ENCODE measurements at places on chromosomes 1 and 21. TPM values are rescaled to one million over a fixed set of nuclear protein-coding genes. Genes with fewer than 3 reads are reported as not detected.
A peak's percentile ranks its signal among the peaks of the same experiment; 100 is the strongest.

DNA sequence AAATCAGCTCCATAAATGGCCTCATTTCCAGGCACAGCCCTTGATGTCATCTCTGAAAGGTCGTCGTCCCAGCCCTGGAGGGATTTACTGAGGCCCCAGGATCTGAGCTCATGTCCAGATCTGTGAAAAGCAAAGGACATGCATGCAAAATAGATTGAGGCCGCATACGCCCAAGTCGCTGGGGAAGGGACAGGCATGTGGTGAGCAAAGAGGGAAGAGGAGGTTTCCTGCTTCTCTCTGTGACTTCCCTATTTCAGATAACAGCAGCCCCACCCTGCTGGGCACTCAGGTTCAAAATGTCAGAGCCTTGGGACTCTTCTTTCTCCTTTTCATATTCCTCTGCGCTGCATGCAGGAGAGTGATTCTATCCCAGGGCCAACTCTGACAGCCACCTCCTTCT, 197.2 kb downstream of the ADSS2 start:
- no peak for DNase-seq

- no peak for DNase-seq
These were observed 16.4 kb downstream of the EPHA2 start for GRCh38 chr1:16139473-16139962.

GRCh38 chr1:63885899-63886298, 112.1 kb downstream of the ROR1 start:
- DNase-seq, result no peak

- DNase-seq, result no peak
These were observed 1265.9 kb downstream of the BRINP3 start for GRCh38 chr1:189211742-189212141.

- DNase-seq, result no peak
These were observed 206.8 kb downstream of the ZNF326 start for GRCh38 chr1:90201467-90202358.

DNA sequence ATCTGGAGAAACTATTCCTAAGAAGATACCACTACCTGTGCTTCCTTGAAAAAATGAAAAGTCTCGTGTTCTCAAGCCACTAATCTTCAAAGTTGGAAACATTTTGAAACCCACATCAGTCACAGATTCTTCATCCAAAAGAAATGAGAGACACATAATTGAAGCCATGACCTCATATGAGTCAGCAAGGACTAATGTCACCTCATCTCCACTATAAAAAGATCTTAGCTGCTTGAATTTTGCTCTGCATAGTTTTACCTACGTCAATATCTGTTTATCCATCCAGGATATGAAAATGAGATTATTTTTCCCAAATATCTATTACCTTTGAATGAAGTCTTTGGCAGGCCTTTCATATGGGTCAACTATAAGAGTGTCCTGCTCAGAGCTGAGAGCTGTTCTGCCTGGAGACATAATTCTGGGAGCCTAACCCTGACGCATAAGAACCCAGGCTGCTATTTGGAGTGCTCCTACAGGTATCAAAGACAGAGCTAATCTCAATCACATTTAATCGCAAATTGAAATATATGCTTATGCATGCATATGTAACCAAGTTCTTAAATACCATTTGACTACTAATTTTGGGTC, 312.5 kb upstream of the PKN2 start:
- DNase-seq, result no peak

DNA sequence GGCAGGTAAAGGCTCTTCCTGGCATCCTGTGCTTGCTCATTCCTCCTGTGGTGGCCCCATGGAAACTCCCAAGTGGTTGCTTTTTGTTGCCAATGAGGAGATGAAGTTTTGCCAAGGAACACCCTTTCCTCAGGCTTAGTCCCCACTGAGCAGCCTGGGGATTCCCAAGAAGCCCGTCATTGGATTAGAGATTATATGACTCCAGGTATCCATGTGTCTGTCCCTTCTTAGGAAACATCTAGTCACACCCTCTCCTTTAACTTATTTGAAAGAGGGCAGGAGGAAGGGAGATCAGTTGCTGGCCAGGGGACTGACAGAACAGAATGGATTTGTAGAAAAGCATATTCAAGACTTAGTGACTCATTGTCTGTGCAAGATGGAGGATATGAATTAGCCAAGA, 3.8 kb upstream of the LCE3A start:
- DNase-seq, result no peak

DNA sequence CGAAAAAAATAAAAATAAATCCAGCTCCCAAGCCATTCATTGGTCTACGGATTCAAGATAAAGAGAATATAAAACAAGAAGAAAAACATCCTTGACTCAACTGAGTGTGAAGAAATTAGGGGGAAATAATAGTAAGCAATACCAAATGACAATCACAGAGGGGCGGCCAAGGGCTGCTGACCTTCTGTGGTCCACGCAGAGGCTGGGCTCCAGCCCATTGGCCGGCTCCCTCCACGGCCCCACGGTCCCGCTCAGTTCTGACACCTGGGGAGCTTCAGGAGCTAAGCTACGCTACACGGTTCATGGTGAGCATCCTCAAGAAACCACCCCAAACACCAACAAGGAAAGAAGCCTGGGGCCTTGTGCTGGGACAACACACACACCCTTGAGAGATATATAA, 400 bp upstream of the KRTAP10-12 start:
- peak; percentile 21 for DNase-seq

DNA sequence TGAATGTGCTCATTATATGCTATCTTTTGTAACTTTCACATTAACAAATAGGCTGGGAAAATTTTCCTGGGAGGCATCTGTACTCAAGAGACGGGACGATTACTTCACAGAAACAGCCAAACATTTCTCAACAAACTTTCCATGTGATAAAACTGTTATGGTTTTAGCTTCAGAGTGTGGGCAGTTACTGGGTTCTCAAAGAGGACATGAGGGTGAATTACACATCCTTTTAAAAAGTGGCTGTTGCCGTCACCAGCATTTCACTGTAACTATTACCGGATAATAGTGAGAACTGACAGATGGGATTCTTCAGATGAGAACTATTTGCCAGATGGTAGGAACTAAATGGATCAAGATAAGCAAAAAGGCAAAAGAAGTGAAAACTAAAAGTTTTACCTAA, 109.1 kb downstream of the APP start:
- DNase-seq, result no peak

DNA sequence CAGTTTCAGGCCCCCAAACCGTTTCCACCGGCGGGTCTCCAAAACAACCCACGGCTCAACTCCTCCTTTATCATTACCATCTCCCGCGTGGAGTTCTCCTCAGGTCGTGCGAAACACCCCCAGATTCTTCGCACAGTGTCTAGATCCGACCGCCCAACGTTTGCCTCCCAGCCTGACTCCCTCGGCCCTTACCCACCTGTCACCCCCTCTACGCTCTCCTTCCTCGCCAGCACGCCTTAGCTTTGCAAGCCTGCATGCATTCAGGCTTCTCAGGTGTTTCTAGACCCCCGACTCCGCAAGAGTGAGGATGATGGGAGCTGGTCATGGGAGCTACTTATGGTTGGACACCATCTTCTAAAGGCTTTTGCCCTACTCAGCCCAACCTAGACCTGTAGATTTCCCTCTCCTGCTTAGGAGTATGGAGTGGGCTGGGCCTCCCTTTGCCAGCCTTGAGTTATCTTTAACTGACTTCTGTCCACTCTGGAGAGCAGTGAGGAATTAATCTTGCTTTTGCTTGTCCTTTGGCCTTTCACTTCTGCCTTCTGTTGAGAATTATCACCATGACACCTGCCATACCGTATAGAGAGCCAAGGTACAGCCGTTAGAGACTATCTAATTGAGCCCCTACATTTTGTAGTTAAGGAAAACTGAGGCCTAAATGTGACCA, 865 bp downstream of the ATP5IF1 start:
- peak; percentile 20 for DNase-seq

GRCh38 chr1:212111536-212111935, 76.0 kb downstream of the DTL start:
- no peak for DNase-seq

DNA sequence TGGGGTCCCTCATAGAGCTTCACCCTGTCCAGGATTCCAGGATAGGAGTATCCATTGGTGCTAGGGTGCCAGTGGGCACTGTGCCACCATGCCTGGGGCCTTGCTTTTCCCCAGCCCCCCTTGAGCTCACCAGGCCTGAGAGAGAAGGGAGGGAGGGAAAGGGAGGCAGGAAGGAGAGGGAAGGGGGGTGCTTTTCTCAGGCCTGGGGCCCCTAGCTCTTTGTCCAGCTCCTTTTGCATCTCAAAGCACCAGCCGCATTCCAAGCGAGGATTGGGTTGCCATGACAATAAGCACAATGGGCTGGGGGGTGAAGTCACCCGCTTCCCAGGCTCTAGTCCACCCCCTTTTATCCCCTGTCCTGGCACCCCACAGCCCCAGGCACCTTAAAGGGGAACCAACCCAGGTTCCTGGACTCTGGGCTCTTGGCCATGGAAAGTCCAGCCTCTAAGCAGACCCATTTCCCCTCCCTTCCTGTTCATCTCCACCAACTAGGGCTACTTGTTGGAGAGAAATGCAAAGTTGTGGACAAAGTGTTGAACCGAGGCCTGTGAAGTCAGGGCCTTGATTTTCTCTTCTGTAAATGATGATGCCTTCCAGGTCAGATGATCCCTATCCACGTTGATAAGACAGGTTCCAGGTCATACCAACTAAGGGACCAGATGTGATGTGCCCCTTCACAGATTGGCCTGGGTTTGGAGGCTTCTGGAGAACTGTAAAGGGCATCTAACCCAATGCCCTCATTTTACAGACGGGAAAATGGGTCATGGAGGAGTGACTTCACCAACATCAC, 11.4 kb downstream of the THBS3 start:
- DNase-seq, result no peak

GRCh38 chr1:175191659-175192058, 917 bp downstream of the KIAA0040 start:
- DNase-seq, result no peak

- no peak for DNase-seq
These were observed 177.3 kb upstream of the PTBP2 start for GRCh38 chr1:96544051-96544830.

DNA sequence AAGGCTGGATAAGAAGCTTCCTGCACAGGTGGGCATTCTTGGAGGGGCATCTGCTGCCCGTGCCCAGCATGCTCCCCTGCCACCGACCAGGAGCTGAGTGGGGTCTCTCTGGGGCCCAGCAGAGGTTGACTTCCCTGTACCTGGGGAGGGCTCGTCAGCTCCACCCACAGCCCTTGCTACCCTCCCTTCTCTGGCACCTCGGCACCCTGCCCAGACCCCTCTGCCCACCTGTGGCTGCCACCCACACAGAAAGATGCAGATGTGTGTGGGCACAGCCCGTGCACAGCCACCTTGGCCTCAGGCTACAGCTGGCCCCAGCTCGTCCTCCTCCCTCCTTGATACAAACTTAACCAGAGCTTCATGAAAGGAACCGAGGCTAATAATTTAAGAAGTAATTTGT, 241.2 kb upstream of the VAMP3 start:
- DNase-seq, result no peak

DNA sequence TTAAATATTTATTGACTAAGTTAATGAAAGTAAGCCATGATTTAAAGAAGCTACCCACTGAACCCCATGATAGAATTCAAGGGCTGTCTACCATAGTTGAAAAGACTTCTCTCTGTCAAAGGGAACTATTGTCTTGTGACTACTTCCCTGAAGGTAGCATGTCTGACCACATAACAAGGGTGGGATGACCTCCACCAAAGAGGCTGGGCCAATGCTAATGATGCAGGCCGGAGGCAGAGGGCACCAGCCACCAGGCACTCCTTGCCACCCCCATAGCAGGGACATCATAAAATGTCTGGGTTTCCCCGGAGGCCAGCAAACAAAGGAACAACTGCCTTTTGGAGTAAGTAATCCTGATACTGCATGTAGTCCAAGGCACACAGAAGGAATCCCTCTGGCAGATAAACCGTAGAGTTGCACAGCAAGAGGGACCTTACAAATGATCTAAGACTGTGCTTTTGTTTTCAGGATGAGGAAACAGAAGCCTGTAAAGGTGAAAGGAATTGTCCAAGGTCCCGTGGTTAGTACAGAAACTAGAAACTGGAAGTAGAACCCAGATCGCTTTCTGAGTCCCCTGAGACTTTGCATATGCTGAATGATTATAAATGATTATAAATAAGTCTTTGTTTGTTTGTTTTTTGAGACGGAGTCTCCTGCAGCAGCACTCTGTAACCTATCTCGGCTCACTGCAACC, 33.5 kb upstream of the ITPKB start:
- no peak for DNase-seq

DNA sequence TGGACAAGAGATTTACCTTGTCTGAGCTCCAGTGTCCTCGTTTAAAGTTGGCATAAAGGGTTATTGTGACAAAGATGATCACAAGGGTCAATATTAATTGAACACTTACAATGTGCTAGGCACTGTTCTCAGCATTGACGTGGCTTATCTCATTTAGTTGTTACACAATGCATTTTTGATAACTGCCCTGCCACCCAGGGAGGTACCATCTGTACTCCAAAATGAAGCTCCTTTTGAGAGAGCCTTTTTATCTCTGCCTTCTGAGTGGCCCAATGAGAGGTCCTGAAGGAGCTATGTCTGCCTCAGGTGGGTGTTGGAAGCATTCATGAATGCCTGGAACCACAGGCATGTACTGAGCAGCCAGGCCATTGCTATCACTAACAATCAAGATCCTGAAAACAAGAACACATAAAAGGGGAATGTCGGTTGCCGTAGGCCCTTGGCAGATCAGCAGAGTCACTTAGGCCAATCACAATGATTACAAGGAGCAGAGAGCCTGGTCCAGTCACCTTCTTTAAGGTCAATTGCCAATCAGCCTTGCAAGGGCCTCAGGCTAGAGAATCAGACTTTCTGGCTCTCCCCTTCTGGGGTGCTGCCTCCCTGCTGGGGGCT, 78.5 kb downstream of the NMNAT2 start:
- peak; percentile 28 for DNase-seq

- DNase-seq, result no peak
These were observed 59.2 kb downstream of the TIAM1 start for GRCh38 chr21:31284797-31285397.

- no peak for DNase-seq
These were observed 4.1 kb upstream of the AGTRAP start for GRCh38 chr1:11731691-11732283.

DNA sequence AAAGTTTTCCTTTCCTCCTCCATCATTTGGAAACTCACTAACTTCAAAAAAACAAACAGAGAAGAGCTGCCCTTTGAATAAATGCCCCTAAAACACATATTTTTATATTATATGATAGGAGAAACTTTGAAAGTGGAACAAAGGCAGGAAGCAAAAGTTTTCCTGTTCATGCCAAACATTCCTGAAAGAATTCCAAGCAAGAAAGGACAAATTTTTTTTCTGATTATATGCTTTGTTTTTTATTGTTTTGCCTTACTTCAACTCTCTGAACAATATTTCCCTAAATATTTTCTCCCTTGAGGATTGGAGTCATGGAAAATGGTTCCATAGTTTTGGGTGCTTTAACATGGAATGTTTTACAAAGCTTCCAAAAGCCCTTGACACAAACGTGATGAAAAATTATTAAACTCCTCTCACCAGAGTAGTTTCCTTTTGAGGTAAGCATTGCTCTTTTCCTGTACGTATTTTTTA, 638.5 kb upstream of the CAMK1G start:
- DNase-seq, result no peak

LORICRIN gene
- not detected for polyA plus RNA-seq

FAM110D gene
- 0.50 TPM for polyA plus RNA-seq

PEX11B gene
- polyA plus RNA-seq, result 34.5 TPM

MAN1C1 gene
- 0.26 TPM for polyA plus RNA-seq

OR2G6 gene
- not detected for polyA plus RNA-seq

PTAFR gene
- polyA plus RNA-seq, result 0.06 TPM

PRKAA2 gene
- polyA plus RNA-seq, result 1.5 TPM

SLC44A3 gene
- 2.6 TPM for polyA plus RNA-seq

CLEC20A gene
- polyA plus RNA-seq, result not detected

ADORA1 gene
- polyA plus RNA-seq, result 4.8 TPM

TMIGD3 gene
- not detected for polyA plus RNA-seq

KIF26B gene
- 2.6 TPM for polyA plus RNA-seq

Measured in SK-N-SH (cell line).